ENCODE measurements at places on chromosomes 13 and 19.

GRCh38 chr19:18701250-18701608 is 17.7 kb downstream of the CRTC1 start:
- no peak for DNase-seq

GRCh38 chr13:46016216-46016615 is 36.3 kb downstream of the ZC3H13 start:
- no peak for DNase-seq

- DNase-seq, result no peak
Measured at GRCh38 chr19:39052846-39053245, 20.5 kb upstream of the FBXO27 start.

- DNase-seq, result no peak
Measured at GRCh38 chr13:111900390-111901131, 166.4 kb upstream of the SOX1 start.

DNA sequence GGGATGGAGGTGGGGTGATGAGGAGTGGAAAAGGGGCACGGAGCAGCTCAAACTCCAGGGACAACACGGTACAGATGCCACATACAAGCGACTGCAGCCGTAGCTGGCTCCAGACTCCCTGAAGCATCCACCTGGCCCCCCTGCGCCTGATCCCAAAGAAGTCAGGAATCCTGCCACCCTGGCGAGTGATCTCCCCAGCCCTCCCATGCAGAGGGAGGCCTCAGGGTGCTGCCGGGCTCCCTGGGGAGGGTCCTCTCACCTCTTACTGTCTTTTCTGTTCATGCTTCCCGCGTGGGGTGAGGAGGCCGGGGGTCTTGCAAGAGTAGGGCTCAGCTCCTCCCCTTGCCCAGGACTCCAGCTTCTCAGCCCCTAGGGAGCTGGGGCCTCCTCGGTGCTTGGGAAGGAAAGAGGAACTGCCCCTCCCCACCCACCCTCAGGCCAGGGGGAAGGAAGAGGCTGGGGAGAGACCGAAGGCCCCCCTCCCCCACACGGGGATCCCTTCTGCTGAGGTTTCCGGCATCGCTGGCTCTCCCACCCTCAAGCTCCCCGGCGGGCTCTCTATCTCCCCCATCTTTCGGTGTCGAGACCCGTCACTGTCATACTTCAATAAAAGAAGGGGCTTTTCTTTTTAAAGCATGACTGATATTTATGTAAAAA is at the start of gene RASGRP4:
Gene RASGRP4 (minus strand): TSS at position 410 of the 657 bp plus-strand sequence. CDS start 128 bp downstream, at position 282.
- DNase-seq, result peak; percentile 64
